Central memory CD4-positive, alpha-beta T cell (primary cell): ENCODE measurements at places on chromosomes 6 and 20.
A peak's percentile ranks its signal among the peaks of the same experiment; 100 is the strongest.

DNA sequence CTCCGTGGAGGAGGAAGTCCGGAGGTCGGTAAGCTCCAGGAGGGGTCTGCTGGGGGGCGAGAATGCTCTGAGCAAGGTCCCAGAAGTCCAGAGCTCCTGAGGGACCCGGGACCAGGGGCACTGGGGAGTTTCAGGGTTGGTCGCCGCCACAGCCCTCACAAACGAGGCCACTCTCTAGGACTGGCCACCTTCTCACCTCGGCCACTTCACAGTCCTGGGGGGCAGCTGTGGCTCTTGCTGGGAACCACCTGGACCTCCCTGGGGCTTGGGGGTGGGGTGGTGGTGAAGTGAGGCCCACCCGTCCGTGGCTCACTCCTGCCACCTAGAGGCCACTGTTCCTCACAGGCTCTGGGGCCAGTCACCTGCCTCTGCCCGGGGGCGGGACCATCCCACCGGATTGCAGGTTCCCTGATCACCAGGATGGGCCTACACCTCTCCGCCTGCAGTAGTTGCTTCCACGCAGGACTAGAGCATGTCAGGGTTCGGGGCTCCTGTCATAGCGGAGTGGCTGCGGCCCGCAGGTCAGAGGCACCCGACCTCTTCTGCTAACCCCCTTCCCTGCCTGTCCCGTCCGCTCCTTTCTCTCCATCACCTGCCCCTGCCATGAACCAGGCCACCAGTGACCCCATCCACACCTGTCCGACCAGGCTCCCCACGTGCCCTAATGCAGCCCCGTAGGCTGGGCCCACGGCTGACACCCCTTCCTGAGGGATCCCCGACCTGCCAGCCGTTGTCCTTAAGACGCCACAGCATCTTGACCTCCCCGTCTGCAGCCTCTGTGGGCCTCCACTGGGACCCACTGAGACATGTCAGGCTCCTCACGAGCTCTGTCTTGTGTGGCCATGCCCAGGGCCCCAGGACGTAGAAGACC lies 5.1 kb upstream of the TCEA2 start:
- peak; percentile 58 for DNase-seq

DNA sequence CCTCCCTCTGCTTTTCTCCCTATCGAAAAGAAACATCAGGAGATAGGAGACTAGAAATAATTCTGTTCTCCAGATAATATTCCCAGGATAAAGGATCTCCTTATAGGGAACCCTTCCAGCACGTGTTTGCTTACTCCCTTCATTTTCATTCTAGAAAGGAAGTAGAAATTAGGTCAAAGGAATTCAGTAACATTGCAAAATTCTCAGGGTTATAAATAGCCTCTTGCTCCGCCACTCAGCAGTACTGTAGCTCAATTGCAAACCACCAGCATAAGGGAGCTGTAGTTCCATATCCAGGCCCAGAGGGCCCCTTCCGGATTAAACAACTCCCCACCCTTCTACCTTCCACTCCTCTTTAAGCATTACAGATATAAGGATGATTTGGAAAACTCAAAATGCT lies 6.2 kb downstream of the ELMO2 start:
- DNase-seq = no peak

GRCh38 chr6:33798343-33798848 lies 5.4 kb downstream of the MLN start:
- no peak for DNase-seq

- DNase-seq = peak; percentile 47
Measured at GRCh38 chr6:16206595-16207037, 31.8 kb upstream of the GMPR start.

- no peak for DNase-seq
Measured at GRCh38 chr6:154166140-154166539, 127.1 kb downstream of the OPRM1 start.

DNA sequence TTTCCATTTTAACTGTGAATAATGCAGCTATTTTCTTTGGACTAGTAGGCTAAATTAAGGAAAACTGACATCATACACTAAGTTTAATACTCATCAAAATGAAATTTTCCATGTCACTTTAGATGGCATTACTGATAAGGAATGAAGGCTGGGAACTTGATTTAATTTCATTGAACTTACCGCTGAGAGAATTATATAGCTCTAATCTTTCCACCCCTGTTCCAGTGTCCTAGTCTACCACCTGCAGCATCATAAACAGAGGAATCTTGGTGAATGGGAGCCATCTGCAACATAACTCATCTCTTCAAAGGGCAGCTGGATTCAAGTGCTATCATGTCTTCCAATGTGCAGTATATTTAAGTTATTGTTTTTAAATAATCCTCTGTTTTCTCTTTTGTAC lies 1395.2 kb downstream of the EPHA7 start:
- no peak for DNase-seq

- no peak for DNase-seq
Measured at GRCh38 chr6:53315086-53315724, 33.5 kb downstream of the ELOVL5 start.

- DNase-seq = no peak
Measured at GRCh38 chr6:135692426-135692825, 159.1 kb upstream of the PDE7B start.

DNA sequence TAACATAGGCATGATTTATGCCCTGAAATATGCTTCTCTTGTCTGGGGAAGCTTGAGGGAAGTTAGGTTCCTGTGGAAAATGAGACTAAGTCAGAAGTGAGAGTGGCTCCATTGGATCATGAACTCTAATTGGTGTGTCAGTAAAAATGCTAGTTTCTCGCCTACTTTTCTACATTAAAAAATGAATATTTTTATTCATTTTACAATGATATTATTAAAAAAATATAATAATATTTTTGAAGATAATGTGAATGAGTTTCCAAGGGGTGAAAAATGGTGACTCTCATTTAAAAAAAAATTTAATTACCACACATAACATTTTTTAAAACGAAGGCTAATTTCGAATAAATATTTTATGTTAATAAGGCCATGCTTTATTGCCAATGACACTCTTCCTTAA lies 84.2 kb downstream of the HIVEP1 start:
- DNase-seq = no peak

GRCh38 chr6:79913369-79913768 lies 34.0 kb downstream of the ELOVL4 start:
- no peak for DNase-seq
